Left lung (tissue), 14 donors: ENCODE measurements at places on chromosomes 2 and 18. TPM values are rescaled to one million over a fixed set of nuclear protein-coding genes. Genes with fewer than 3 reads are reported as not detected.
A peak's percentile ranks its signal among the peaks of the same experiment; 100 is the strongest.

- H3K36me3 ChIP-seq = no peaks in the 10 kb centered on the region
- no peak overlapping the region for H3K4me3 ChIP-seq
- no peak for DNase-seq
Measured at GRCh38 chr2:6966446-6966940, 49.3 kb downstream of the RNF144A start.

- peaks cover 50% of the 10 kb centered on the region for H3K27me3 ChIP-seq
- H3K4me3 ChIP-seq = no peak overlapping the region
- H3K36me3 ChIP-seq = no peaks in the 10 kb centered on the region
- H3K27ac ChIP-seq = peak overlapping the region; percentile 77
Measured at GRCh38 chr2:119429225-119429981, 2.3 kb upstream of the TMEM37 start.

- no peak for DNase-seq
- H3K27ac ChIP-seq = peak overlapping the region; percentile 54
- H3K27me3 ChIP-seq = no peaks in the 10 kb centered on the region
- H3K4me3 ChIP-seq = no peak overlapping the region
- H3K4me1 ChIP-seq = peaks cover 14% of the 10 kb centered on the region
Measured at GRCh38 chr2:46072101-46072820, 224.9 kb upstream of the EPAS1 start.

HOXD10 gene
- not detected for total RNA-seq

DNA sequence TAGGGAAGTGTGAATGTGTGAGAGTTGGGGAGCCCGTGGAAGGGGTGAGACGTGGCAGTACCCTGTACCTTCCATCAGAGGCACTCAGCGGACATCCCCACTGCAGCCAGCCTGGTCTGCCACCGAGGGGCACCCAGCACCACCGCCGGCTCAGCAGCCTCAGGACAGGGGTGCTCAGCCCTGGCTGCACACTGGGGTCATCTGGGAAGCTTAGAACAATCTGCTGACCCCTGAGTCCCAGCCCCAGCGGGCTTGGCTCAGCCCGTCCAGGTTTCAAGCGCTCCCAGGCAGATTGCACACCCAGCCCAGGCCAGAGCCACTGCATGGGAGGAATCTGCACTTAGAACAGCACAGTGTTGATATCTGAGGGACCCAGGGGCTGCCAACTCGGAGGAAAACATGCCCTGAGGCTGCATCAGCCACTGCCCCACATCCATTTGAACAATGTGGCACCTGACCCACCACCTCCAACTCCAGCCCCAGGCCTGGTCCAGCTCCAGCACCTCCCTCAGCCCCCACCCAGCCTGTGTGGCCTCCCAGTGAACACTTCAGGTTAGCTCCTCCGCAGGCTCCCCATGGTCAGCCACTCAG, 147.1 kb upstream of the OTOS start:
- no peak overlapping the region for H3K27ac ChIP-seq
- no peak overlapping the region for H3K4me3 ChIP-seq
- H3K36me3 ChIP-seq = no peaks in the 10 kb centered on the region
- H3K27me3 ChIP-seq = peaks cover 6% of the 10 kb centered on the region
- peak; percentile 65 for DNase-seq

DNA sequence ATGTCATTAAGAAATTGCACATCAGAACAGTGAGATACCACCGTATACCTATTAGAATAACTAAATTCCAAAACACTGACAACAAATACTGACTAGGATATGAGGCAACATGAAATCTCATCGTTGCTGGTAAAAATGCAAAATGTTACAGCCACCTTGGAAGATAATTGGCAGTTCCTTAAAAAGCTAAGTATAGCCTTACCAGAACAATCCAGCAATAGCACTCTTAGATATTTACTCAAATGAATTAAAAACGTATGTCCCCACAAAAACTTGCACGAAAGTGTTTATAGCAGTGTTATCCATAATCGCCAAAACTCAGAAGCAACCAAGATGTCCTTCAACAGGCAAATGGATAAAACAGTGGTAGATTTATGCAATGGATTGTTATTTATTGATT, 241.7 kb downstream of the EPHA4 start:
- no peak for DNase-seq
- no peaks in the 10 kb centered on the region for H3K36me3 ChIP-seq
- H3K4me1 ChIP-seq = no peaks in the 10 kb centered on the region
- H3K4me3 ChIP-seq = no peak overlapping the region
